ENCODE measurements at places on chromosomes 3 and 15.

DNA sequence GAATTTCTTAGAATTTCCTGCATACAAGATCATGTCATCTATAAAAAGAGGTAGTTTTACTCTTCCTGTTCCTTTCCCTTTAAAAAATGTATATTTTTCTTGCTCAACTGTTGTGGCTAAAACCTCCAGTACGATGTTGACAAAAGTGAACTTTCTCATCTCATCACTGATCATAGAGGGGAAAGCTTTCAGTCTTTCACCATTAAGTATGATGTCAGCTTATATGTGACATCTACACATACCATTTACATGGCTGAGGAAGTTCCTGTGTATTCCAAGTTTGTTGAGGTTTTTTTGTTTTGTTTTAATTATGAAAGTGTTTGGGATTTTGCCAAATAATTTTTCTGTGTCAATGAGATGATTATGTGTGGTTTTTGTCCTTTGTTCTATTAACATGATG is 173.6 kb downstream of the PLD1 start:
- DNase-seq, result no peak

- no peak for DNase-seq
Measured at GRCh38 chr15:75028991-75029377, 5.6 kb downstream of the PPCDC start.

- no peak for DNase-seq
Measured at GRCh38 chr15:25177955-25178801, 223.4 kb downstream of the SNRPN start.

GRCh38 chr3:189961522-189962161 is 159.1 kb downstream of the P3H2 start:
- peak; percentile 9 for DNase-seq

DNA sequence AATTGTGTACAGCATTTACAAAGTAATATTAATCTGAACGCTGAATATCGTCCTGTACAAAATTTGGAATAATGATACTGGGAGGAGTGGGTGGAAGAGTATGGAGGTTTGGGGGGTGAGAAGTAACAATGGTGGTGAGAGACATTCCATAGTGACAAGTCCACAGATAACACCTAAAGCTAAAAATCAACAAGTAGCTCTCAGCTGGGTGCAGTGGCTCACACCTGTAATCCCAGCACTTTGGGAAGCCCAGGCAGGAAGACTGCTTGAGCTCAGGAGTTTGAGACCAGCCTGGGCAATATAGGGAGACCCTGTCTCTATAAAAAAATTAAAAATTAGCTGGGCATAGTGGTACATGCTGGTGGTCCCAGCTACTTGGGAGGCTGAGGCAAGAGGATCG is 5.1 kb downstream of the MRPS25 start:
- DNase-seq, result no peak

- DNase-seq, result no peak
Measured at GRCh38 chr3:43969944-43970343, 271.7 kb upstream of the TOPAZ1 start.

DNA sequence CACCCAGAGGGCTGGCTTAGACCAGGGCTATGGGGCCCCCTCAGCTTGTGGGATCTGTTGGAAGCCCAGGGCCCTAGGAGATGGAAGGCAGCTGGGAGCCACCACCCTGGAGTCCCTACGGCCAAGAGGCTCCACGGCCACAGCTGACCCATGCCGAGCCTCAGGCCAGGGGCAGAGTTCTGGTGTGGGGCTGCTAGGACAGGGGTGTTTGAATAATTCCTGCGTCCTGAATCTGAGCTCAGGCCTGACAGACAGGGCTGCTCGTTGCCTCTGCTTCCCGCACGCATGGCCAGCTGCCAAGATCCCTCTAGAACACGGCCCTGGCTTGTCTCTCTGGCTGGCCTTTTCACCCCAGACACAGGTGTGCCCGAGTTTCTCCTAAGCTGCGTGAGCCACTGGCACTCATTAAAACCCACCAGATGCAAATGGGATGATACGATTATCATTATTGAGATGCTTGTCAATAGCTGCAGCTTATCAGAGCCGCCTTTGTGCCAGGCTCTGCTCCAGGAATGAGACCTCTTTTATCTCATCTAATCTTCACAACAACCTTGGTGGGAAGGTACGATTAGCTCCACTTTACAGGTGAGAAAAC is 70.2 kb downstream of the EFCAB12 start:
- no peak for DNase-seq

DNA sequence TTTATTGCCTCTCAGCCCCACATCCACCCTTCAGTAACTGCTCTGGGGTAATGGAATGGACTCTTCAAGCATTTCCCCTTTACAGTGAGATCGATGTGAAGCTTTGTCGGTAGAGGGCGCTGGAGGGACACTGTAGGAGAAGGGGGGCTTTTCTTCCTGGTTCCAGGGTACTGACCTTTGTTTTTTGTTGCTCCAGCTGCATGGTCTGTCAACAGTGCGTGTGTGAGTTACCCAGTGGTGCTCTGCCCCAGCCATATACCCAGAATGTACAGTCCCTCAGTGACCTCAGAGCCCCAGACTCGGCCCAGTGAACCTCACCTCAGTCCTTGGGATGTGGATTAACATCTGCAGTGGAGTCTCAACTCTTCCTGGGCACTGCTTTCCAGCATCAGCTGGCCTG is 180.3 kb upstream of the TSC22D2 start:
- no peak for DNase-seq

DNA sequence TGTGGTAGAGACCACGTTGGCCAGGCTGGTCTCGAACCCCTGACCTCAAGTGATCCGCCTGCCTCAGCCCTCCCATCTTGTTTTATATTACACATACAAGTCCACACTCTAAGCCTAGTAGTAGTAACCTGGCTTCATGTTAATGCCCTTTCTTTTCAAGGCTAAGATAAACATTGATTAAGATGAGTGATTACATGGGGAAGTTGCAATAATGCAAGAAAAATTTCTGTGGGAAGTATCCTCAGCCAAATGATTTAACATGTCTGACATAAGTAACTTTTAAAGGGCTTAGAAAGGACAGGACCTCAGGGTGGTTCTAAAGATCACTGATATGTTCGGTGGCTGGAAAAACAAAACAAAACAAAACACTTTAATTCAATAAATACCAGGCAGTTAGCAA is 72.1 kb downstream of the SFMBT1 start:
- DNase-seq, result no peak

DNA sequence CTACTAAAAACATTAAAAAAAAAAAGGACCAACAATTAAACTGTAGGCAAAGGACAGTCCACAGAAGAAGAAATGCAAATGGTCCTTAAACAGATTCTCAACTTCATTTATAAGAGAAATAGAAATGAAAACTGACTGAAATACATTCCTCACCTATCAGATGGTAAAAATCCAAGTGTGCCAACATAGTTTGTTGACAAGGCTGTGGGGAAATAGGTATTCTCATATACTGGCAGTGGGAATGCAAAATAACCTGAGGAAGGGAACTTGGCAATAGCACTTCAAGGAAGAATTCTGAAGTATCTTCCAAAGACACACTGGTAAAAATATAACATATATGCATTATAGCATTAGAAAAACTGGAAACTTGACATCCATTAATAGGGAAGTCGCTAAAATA is 53.8 kb downstream of the SLC24A1 start:
- no peak for DNase-seq

DNA sequence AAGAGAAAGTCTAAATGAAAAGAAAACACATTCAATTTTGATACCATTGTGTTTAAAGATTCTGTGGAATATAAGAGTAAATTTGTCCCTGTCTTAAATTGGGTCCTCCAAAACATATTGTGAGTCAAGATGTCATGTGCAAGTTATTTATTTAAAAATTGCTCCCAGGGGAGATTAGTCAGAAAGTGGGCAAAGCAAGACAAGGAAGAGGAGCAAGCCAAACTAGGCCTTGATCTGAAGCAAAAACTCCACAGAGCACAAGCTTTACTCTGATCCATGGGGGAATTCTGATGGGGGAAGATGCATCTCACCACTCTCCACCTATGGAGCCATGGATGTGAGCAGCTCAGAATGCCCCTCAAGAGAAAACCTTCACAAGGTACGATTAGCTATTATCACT is 342.8 kb upstream of the IL12A start:
- no peak for DNase-seq

- DNase-seq, result no peak
Measured at GRCh38 chr3:49841806-49842205, 14.6 kb downstream of the TRAIP start.

DNA sequence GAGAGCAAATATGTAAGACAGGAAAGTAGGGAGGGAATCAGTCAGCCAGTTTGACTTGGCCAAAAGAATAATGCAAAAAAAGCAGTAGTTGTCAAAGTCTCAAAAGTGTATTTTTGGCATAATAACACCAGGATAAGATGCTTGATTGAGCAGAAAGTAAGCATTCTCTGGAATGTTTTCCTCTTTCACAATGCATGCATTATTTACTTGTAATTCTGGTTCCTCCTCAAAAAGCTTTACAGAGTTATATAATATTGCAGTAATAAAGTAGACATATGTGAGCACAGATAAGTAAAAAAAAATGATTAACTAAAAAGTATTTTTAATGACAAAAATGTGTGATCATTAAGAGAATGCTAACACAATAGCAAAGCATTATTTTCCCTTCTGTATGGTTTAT is 285.9 kb upstream of the BCHE start:
- no peak for DNase-seq

DNA sequence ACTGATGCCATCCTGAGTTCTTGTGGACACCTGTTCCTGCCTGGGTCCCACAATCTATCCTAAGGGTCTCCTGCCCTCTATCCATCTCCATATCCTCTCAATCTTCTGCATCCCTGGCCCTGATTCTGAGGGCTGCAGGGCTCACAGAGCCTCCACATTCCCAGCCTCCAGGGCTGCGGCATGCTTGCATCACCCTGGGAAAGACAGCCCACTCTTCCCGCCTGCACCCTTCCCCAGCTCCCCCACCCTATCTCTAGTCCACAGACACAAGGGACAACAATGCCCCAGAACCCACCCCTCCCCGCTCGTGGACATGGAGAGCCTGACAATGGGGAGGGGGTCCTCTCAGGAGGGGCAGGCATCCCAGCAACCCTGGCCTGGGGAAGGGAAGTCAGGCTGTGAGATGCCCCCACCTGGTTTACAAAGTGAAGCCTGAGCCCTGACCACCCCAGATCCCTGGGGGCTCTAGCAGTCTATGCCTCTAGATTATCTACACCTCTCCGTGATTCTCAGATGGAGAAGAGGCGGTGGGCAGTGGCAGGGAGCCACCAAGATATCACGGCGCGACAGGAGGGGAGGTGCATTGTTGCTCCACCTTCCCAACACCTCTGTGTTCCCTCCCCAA is 10.3 kb downstream of the SEMA3G start:
- DNase-seq, result no peak

GRCh38 chr3:61343543-61343942 is 92.3 kb upstream of the FHIT start:
- no peak for DNase-seq

DNA sequence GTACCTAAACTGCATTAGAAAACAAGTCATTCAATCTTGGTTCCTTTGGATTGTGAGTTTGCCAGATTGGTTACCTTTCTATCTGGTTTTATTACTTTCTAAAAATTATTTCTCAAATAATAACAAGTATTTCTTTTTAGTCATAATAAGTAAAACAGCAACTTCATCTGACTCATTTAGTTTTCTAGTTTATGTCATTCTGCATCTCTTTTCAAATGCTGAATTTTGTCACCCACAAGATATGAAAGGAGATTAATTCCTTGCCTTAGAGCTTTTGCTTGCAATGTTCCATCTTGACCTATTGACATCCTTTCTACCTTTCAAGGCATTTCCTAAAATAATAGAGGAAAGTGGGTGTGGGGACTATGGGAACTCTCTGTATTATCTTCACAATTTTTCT is 253.6 kb upstream of the PEX5L start:
- no peak for DNase-seq

DNA sequence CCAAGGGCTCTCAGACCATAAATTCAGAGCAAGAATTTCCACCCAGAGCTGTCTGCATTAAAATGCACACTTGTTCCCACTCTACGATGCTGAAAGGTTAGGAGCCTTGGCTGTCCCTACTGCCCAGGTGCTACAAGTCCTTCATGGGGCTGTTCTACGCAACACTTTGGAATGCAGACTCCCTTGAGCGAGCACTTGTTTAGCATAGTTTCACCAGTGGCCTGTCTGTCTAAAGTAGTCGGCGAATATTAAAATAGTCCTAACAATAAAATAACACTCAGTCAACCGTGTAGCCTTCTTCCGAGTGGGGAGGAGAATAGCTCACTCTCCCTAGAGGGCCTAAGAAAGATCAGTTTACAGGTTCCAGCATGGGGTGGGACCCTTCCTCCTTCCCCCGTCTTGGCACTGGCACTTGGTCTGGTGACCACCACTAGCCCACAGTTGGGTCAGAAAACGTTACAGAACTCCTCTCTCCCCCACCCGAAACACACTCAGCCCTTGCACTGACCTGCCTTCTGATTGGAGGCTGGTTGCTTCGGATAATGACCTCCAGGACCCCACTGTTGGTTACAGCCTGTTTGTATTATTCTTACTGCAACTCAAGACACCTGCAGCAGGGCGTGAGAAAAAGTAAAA is at the start of gene CLDN16:
Gene CLDN16 (plus strand): TSS at position 586 of the 636 bp plus-strand sequence. CDS start 167 bp downstream, outside the sequence.
- no peak for DNase-seq

DNA sequence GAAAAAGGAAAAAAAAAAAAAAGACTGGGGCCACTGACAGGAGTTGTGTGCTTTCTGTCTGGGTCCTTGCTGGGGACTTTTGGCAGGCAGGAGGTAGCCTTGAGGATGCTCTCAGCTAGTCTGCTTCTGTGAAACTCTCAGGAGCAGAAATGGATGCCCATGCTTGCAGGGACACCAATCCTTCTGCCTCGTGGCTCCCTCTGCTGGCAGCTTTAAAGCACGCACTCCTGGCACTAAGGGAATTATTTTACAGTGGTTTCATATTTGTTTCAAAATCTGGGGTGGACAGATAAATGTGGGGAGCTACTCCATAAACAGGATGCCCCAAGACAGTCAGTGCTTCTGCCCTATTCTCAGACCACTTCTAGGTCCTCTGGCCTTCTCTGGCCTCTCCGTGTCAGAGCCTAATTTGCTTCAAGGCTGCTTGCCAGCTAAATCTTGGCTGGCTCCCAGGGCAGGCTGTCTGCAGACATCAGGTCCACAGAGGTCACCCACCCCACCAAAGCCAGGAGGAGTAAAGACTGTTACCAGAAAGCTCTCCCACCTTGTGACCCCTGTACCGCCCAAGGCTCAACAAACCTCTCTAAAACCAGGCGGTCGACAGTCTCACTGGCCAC is 17.1 kb downstream of the TRAIP start:
- peak; percentile 60 for DNase-seq
